Esophagus squamous epithelium (tissue), 5 donors: ENCODE measurements at places on chromosomes 16 and 17.
A peak's percentile ranks its signal among the peaks of the same experiment; 100 is the strongest.

GRCh38 chr17:46135126-46135812 lies 58.0 kb downstream of the KANSL1 start:
- DNase-seq = no peak

- DNase-seq = no peak
Observed at GRCh38 chr17:69809331-69809730, 265.7 kb upstream of the KCNJ16 start.

- no peak for DNase-seq
Observed at GRCh38 chr16:2752850-2753732, 653 bp downstream of the SRRM2 start.

DNA sequence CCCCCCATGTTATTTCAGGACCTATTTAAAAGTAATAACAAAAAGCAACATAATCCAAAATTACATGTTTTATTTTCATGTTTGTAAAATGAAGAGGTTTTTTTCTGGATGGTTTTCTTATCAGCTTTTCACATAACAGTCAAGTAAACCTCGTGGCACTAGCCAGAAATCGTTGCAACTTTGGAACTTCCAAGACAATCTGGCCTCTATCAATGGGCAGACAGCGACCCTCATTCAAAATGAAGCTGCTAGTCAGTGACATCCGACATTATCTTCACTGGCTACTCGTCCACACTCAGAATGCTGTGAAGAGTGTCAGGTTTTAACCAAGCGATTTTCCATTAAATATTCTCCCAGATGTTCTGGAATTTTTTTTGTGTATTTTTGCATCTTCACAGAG lies 22.7 kb downstream of the ZNF652 start:
- no peak for DNase-seq

DNA sequence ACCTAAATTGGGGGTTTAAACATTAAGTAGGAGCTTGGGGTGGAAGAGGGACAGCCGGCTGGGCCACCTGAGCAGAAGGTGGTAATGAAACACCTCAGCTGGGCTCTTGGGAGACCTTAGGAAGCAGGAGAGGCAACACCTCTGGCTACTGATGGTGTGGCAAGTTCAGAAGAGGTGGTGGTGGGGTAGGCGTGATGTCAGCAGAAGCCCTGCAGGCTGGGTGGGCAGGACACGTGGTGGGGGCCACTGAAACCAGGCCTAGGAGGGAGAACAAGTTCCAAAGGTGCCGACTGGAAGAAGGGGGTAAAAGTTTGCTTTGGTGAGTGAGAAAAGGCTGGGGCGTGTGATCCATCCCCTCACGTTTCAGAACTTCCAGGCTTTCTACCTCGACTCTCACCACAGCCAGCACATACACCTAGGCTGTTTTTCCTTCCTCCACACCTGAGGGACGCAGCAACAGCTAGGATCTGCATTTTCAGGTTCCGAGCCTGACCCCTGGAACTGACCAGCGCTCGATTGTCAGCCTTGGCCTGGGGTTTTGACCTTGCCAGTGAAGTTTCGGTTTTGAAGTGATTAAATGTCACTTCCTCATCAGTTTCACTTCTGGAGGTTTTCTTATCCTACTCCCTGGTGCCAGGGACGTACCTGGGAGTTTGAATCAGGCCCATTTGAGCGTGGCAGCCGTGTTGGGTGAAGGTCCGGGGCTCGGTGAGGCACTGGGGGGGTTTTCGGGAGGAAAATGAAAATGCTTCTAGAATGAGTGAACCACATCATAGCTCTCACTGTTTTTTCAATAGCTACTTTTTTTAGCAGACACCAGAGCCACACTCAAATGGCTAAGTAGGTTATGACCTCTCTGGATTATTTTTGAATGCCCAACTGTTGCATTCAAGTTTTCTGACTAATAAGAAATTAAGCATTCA lies 10.0 kb downstream of the SNN start:
- no peak for DNase-seq

GRCh38 chr16:48129926-48130325 lies 25.9 kb downstream of the ABCC12 start:
- DNase-seq = no peak

- no peak for DNase-seq
Observed at GRCh38 chr17:46777943-46778915, 40.3 kb downstream of the WNT3 start.

- no peak for DNase-seq
Observed at GRCh38 chr17:7654832-7655540, 4.3 kb downstream of the ATP1B2 start.

DNA sequence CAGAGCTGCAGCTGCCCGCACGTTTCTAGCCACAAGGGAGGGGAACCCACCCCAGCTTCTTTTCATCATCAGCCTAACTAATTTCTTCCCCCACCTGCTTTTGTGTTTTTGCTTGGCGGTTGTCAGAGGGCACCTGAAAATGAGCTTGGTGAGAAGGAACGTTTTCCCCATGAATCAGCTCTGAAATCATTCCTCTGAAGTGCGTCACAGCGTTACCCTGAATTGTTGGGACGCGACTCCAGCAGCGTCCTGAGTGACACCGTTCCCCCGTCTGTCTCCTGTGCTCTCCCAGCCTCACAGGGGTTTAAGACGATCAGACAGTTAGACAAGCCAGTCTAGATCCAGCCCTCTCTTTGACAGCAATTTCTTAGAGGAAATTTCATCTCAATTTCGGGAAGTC lies 722.9 kb upstream of the EEF2KMT start:
- no peak for DNase-seq

- DNase-seq = no peak
Observed at GRCh38 chr16:67641779-67642708, 2.9 kb upstream of the CARMIL2 start.

- no peak for DNase-seq
Observed at GRCh38 chr16:84843149-84844048, 23.6 kb downstream of the CRISPLD2 start.

GRCh38 chr17:5770441-5771270 lies 186.3 kb upstream of the NLRP1 start:
- DNase-seq = no peak

- no peak for DNase-seq
Observed at GRCh38 chr16:65660390-65660789, 538.5 kb upstream of the CDH11 start.

DNA sequence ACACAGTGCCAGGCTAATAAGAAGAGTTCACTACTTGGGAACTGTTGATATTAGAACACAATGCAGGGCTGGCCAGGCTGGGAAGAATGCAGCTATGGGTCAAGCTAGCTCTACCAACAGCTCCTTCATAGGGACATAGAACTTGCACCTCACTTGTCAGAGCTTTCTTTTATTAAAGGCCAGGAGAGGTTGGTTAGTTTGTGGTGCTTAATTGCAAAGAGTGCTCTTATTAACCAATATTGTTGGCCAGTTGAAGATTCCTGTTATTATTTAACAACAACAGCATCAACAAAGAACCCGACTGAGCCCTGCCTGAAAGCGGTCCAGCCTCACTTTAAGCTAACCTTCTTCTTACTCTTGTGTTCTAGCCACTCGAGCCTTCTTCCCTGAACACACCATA lies 43.4 kb upstream of the ANKFN1 start:
- DNase-seq = no peak

DNA sequence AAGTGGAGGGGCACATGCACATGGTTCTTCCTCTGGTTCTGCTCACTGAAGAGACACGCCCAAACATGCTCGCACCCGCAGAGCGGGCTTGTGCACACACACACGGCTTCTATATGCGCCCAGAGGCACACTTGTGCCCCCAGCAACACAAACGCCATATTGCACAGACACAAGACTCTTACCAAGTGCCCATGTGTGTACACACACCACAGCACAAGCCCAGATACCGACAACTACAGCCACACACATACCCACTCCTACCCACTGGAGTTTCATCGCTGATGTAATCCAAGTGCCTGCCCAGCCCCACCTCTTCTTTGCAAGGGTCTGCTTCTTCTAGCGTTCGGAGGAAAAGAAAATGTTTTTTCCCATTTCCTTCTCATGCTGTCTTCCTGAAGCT lies 6.5 kb upstream of the PRR29 start:
- no peak for DNase-seq

GRCh38 chr16:56608043-56608875 lies at the start of gene MT2A:
Gene MT2A, plus strand, starts transcription at chr16:56608584. Its CDS starts 72 bp downstream, at chr16:56608656.
- peak; percentile 62 for DNase-seq

DNA sequence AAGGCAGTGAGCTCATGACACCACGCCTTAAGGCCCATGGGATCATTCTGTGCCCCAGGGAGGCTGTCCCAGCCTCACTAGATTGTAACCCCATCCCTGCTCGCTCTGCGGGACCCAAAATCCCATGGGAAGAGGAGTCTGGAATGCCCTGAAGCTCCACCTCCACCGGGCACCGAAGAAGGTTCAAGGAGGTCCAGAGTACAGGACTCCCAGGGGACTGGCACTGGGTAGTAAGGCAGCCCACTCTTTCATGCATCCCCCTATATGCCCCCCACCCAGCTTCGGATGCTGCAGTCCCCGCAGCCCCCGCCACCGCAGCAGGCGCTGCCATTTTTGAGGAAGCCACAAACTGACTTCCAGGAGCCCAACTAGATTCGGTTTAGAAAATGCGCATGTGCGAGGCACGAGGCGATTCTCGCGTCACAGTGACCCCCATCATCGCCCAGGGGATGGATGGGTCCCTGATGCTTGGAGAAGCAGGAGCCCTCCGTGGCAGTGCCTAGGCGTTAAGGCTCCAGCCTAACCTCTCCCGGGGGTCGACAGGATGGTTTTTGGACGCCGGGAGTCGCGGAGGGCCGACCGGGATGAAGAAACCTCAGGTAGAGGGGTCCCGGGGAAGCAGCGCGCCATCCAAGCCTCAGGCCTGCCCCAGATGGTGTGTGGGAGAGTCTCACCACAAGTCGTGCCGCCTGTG lies 1681.0 kb downstream of the TP53TG3F start:
- DNase-seq = no peak

DNA sequence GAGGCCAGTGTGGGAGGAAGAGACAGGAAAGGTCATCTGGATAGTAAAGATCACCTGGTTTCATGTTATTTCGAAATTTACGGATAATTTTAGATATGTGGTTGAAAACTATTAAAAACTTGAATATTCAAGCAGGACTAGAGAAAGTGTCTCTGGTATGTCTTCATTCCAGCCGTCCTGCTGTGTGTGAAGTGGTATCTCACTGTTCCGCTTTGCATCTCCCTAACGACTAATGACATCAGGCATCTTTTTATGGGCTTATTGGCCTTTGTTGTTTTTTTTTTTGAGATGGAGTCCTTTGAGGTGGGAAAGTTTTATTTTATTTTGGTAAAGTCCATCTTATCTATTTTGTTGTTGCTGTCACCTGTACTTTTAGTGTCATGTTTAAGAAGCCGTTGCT lies 214.4 kb upstream of the CHMP6 start:
- DNase-seq = no peak

GRCh38 chr16:75012380-75013081 lies 13.7 kb downstream of the ZNRF1 start:
- no peak for DNase-seq

DNA sequence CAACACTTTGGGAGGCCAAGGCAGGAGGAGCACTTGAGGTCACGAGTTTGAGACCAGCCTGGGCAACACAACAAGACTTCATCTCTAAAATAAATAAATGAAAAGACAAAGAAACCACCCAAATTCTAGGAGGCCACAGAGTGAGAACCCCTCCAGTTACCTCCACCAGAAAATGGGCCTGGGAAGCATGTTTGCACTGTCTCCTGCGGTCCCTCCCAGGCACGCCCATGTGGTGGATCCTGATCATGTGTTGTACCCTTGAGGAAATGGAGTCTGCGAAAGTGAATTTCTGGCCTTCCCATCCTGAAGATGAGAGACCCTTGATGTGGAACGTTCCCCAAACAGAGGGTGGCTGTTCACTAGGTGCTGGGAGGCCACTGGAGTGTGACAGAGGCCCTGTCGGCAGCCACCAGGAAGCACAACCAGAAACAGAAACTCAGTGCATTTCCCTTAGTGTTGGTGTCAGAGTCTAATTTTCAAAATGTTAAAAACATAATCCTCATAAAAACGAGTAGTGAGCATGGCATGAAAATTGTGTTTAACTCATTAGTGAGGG lies 19.2 kb upstream of the USP22 start:
- DNase-seq = no peak

GRCh38 chr16:73069581-73070262 lies 21.8 kb upstream of the ZFHX3 start:
- no peak for DNase-seq
